ENCODE measurements at places on chromosomes 1 and 21.

DNA sequence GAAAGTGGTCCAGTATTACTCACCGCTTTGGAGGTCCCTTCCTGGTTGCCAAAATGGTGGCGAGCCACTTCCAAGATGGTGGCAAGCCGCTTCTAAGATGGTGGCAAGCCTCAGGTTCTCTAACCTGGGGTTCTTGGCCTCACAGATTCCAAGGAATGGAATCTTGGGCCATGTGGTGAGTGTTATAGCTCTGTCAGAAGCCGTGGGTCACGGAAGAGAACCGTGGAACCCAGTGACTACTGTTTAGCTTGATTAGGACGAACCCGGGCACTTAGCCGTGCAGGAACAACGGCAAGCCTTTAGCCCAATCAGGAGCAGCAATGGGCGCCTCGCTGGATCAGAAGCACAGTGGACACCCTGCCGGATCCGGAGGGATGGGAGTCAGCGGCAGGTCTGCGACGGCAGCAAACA, 356.2 kb upstream of the TMPRSS15 start:
- no peaks in the 10 kb centered on the region for H3K4me1 ChIP-seq
- no peak for DNase-seq
- H3K4me3 ChIP-seq, result no peak overlapping the region
- no peak overlapping the region for H3K27ac ChIP-seq

GRCh38 chr1:234533034-234533891, 54.3 kb upstream of the TARBP1 start:
- H3K27ac ChIP-seq, result peak overlapping the region; percentile 88
- peak; percentile 98 for DNase-seq
- H3K4me1 ChIP-seq, result peaks cover 40% of the 10 kb centered on the region
- no peaks in the 10 kb centered on the region for H3K36me3 ChIP-seq

DNA sequence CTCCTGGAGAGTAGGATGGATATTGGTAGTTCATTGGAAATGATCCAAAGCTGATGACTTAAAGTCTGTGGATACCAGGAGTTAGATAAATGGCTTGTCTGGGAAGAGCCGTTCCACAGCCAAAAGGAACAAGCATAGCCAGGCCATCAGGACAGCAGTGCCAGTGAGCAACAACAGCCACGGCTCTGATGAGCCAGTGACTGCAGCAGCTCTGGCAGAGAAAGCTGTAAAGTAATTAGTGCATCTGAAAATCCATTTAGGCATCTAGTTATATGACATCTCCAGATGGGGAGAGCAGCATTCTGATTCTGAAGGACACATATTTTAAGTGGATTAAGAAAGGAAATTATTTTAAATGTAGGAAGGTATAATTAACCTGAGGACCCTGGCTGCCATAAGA, 256.2 kb upstream of the PLXNA2 start:
- H3K4me1 ChIP-seq, result no peaks in the 10 kb centered on the region
- no peaks in the 10 kb centered on the region for H3K27me3 ChIP-seq
- no peak for DNase-seq
- H3K4me3 ChIP-seq, result no peak overlapping the region

DNA sequence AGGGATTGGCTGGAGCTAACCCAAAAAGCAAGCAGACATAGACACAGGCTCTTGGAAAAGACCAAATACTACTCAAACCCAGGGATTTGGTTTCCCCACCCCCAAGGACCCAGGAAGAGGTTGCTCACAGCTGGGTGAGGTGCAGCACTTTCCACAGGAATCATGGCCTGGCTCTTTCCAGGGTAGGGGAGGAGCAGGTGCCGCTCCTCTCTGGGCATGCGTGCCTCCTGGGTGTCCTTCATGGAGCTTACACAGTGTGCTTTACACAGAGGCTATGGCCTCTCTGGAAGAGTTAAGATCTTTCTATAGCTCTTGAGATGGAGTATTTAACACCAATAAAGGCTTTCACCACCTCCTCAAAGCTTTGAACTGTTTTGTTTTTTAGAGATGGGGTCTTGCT, 88.3 kb downstream of the CD58 start:
- H3K36me3 ChIP-seq, result no peaks in the 10 kb centered on the region
- H3K4me1 ChIP-seq, result peaks cover 18% of the 10 kb centered on the region
- H3K27me3 ChIP-seq, result peaks cover 9% of the 10 kb centered on the region

DNA sequence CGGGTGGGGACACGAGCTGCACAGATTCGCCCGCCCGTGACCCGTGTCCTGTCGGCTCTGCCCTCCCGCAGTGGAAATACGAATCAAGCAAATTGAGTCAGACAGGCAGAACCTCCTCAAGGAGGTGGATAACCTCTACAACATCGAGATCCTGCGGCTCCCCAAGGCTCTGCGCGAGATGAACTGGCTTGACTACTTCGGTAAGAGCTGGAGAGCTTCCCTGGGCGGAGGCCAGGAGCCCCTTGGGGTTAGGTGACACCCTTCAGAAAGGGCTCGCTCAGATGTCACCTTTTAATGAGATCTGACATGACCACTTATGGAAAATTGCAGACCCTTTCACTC, 489 bp downstream of the CDCA8 start:
- peaks cover 6% of the 10 kb centered on the region for H3K36me3 ChIP-seq
- H3K4me3 ChIP-seq, result peak overlapping the region; percentile 84
- peaks cover 19% of the 10 kb centered on the region for H3K4me1 ChIP-seq

DNA sequence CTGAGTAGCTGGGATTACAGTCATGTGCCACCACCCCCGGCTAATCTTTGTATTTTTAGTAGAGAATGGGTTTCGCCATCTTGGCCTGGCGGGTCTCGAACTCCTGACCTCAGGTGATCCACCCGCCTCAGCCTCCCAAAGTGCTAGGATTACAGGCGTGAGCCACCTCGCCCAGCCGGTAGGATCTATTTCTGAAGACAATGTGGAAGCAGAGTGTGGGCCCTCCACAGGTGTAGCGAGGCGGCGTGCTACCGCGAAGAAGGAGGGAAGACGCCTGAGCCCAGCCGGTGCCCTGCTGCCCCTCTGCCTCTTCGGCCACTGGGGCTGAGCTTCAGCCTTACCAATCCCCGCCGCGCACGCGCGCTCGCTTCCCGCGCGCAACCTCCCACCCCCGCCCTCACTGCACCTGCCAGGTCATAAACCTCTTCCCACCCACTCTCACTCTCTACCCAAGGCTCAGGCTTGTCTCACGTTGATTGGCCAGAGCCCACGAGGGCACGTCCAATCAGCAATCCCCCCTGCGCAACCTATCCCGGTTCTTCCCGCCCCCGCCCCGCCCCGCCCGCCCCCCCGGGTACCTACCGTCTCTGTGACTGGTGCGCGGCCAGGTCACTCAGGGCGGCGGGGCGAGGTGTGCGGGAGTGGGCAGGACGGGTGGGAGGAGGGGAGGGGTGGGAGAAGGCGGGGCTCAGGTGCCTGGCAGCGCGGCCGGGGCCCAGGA, 409 bp upstream of the HOOK1 start:
- peaks cover 24% of the 10 kb centered on the region for H3K27me3 ChIP-seq
- H3K36me3 ChIP-seq, result no peaks in the 10 kb centered on the region
- H3K4me3 ChIP-seq, result no peak overlapping the region
- DNase-seq, result peak; percentile 12
- no peaks in the 10 kb centered on the region for H3K4me1 ChIP-seq
- H3K27ac ChIP-seq, result no peak overlapping the region

DNA sequence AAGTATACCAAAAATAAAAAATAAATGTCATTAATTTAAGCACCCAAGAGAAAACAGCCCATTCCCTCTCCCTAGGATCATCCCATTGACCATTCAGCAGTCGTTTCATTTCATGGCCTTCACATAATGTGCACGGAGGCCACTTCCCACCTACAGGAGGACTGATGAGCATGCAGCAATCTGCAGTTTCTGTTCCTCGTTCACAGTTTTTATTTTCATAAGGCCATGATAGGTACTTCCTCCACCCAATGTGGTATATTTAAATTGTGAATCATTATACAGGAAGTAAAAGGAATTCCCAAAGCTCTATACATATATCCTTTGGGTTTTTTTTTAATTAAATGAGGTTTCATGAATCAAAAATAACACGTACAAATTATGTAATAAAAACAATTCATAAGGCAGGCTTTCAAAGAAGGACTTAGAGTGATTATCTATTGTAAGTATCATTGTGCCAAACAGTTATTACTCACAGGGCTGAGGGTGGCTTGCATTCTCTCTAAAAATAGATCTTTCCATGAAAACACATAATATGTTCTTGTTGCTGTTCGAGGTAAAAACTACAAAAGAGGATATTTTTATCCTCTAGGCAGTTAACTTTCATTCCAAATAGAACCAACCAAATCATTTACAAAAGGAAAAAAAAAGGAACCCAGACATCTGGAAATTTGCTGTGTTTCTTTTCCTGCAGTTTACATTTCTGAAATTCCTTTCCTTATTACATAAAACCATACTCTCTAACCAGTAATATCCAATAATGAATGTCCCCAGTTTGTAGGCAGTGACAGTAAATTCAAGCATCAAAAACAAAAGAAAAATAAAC, 27.5 kb upstream of the SLC44A3 start:
- peak; percentile 91 for DNase-seq
- H3K27me3 ChIP-seq, result no peaks in the 10 kb centered on the region
- peaks cover 13% of the 10 kb centered on the region for H3K4me1 ChIP-seq
- no peak overlapping the region for H3K4me3 ChIP-seq
- no peaks in the 10 kb centered on the region for H3K36me3 ChIP-seq
- H3K27ac ChIP-seq, result peak overlapping the region; percentile 74

DNA sequence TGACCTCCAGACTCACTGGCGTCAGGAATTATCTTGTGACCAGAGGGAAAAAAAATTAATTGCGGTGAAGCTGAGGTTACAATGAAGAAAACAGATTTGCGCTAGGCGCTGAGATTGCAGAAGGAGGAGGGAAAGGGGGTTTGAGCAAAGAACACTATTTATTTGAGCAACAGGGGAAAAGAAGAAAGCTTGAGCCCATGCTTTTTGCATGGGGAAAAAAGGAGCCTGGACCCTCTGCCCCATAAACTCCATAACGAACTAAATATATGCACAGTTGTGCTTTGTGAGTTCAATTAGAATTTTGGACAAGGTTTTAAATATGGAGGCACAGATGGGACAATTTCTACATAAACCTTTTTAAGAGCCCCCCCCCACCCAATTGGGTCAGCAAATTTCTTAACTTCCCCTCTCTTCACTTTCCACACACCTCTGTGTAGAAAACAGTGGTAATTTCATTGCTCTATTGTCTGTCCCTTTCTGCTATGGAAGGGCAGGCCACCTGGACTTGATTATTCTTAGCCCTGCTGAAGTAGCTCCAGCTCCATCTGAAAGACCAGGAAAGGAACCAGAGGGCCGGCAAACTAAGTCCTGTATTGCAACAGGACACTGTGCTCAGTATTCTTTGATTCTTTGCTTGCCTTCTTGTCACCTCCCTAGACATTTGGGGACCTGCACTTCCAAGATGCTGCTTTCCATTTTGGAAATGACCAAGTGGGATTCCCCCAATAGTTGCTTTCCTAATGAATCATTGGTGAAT, 862 bp upstream of the ID3 start:
- peak; percentile 40 for DNase-seq
- H3K27me3 ChIP-seq, result no peaks in the 10 kb centered on the region
- peaks cover 33% of the 10 kb centered on the region for H3K4me1 ChIP-seq
- peak overlapping the region; percentile 98 for H3K27ac ChIP-seq

DNA sequence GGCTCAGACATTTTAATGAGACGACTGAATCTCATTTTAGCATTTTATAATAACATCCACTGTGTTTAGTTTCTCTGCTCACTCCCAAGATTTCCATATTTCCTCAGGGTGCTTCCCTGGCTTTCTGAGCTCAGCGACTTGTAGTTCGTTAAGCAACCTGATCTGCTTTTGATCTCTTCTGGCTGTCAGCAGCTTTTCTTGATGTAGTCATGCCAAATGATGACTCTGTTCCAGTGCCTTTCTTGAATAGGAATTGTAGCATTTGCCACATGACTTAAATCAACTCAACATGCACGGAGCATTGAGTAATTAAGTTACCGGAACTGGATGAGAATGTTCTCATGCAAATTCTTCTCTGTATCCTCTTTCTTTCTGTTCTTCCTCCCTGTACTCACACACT, 246.1 kb downstream of the FMN2 start:
- DNase-seq, result peak; percentile 94
- no peak overlapping the region for H3K4me3 ChIP-seq
- no peaks in the 10 kb centered on the region for H3K27me3 ChIP-seq
- peaks cover 6% of the 10 kb centered on the region for H3K4me1 ChIP-seq

GRCh38 chr1:204417074-204417997, 5.7 kb upstream of the PPP1R15B start:
- peak; percentile 97 for DNase-seq
- H3K4me3 ChIP-seq, result peak overlapping the region; percentile 20
- peaks cover 22% of the 10 kb centered on the region for H3K4me1 ChIP-seq

DNA sequence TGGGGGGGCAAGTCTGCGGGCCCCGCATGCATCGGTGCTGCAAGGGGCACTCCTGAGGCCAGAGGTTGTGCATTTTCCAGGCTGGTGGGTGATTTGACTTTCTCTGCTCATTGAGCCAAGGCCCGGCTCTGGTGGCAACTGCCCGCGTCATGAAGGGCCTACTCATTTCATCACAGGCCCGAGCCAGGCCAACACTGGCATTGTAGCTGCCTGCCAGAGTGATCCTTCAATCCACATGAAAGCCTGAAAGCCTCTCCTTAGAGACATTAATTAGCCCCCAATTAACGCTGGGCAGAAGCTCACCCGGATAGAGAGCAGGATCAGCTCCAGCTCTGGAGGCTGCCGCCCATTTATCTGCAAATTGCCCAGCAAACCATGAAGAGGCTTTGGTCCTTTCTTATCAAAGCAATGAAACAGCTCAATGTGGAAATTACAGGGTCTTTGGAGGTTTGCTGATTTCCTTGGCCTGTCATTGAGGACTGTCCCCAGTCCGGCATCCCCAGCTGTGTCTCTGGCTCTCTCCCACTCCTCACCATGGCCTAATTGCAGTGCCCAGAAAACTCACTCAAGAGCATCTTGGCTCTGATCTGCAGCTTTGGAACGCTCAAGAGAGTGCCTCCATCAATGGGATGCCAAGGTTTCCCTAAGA, 50.4 kb upstream of the STUM start:
- no peak overlapping the region for H3K4me3 ChIP-seq
- no peaks in the 10 kb centered on the region for H3K4me1 ChIP-seq
- no peak for DNase-seq
- H3K36me3 ChIP-seq, result no peaks in the 10 kb centered on the region
- no peaks in the 10 kb centered on the region for H3K27me3 ChIP-seq

Measured in fibroblast of lung (primary cell).